Pancreas (tissue), 10 donors: ENCODE measurements at places on chromosomes 13 and 19. TPM values are rescaled to one million over a fixed set of nuclear protein-coding genes. Genes with fewer than 3 reads are reported as not detected.

The ETV2 gene
- total RNA-seq: 0.55 TPM

The CLEC17A gene
- 0.15 TPM for total RNA-seq

The IZUMO2 gene
- not detected for total RNA-seq

The ZNF700 gene
- 8.2 TPM for total RNA-seq

The C19orf85 gene
- total RNA-seq: not detected

The KLK4 gene
- not detected for total RNA-seq

The NR1H2 gene
- total RNA-seq: 24.4 TPM

The SYDE1 gene
- 2.5 TPM for total RNA-seq

The SPTBN4 gene
- 2.5 TPM for total RNA-seq

The ZNF737 gene
- total RNA-seq: 15.1 TPM

The OR7A5 gene
- not detected for total RNA-seq

The KLF12 gene
- 0.94 TPM for total RNA-seq
